NCI-H1417 treated with DMSO at 0.1 percent for 48 hours (cell line): ENCODE measurements at places on chromosomes 1 and 21.

DNA sequence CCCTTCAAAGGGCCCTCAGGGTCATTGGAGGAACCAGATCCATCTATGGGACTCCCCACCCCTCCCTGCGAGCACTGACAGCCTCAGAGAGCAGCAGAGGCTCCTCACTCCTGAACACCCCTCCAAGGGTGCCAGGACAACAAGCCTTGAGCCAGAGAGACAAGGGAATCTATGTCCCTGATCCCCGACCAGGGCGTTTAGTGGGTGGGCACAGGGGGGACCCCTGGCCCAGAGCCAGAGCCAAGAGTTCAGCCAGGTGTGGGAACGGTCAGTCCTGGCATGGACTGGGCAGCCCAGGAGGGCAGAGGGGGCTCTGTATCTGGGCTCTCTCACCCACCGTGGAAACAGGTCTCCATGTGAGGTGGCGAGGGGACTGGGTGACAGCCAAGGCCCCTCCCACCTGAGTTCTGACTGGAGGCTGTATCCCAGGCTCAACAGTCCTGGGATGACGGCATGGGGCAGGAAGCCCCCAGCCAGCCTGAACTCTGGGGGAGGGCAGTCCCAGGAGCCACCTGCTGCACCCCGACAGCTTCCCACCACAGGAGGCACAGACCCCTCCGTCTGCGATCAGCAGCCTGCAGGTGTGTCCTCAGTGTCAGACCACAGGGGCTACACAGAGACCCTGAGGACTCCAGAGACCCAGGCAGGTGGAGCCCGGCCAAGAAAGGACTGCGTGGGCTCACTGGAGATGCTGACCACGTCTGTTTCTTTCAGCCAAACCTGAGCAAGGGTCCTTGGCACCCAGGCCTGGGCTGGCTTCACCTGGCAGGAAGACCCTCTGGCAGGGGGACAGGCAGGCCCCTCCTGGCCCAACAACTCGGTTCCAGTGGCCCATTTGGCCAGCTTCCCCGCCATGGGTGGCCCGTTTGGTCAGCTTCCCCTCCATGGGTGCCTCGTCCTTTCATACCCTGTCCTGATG is 11.2 kb upstream of the SRARP start:
- DNase-seq, result no peak

- DNase-seq, result no peak
These were observed 87.5 kb upstream of the CACYBP start for GRCh38 chr1:174912264-174912663.

GRCh38 chr1:41890825-41891198 is 27.9 kb downstream of the HIVEP3 start:
- DNase-seq, result no peak

- DNase-seq, result no peak
These were observed 8.2 kb upstream of the SSX2IP start for GRCh38 chr1:84698151-84699110.

- DNase-seq, result no peak
These were observed 57.0 kb upstream of the SYNC start for GRCh38 chr1:32759521-32759981.

DNA sequence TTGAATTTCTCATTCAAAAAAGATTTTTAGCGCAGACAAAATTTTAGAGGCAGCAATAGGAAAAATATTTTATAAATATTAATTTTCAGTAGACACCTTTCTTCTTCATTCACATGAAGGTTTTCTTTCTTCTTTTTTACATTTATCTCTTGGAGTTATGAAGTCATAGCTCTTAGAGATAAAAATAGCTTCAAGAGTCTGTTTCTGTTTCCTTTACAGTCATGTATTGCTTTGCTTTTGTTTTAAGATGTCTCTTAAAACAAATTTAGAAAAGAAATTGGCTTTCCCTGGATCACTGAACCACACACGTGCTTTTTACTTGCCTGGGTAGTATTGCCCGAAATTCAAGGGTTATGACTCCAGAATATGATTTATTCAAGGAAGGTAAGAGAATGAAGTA is 369.9 kb upstream of the LRRC7 start:
- DNase-seq, result no peak

DNA sequence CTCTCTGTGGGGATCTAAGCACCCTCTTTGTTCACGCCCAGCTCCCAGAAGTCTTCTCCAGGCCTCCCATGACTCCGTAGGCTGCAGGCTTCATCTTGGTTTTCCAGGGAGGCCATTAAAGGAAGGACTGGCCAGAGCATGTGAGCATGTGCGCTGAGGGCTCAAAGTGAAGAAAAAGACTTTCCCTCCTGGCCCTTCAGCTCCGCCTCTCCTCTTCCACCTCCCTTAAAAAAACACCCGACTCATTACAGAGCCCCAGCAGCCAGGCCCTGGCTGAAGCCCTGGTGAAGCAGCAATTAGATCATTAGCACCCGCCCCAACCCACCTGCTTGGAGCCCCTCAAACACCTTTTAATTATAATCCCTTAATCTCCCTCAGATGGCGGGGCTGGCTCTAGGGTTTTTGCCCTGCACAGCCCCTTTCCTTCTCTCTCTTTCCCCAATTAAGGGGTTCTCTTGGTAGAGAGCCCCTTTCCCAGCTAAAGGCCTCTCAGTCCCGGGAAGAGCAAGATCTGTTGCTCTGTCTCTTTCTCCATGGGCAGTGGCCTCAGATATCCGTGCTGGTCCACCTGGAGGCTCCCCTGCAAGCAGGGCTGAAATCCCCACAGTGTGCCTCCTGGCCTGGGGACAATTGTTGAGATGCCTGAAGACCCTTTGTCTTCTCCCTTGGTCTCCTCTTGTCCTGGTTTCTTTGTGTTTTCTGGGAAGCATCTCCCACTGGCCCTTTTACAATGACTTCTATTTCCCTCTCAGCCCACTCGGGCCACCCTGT is 30.5 kb downstream of the RHBG start:
- no peak for DNase-seq

- DNase-seq, result no peak
These were observed 4.8 kb downstream of the FAM3B start for GRCh38 chr21:41321211-41321907.

GRCh38 chr21:39675590-39675989 is 62.9 kb downstream of the B3GALT5 start:
- no peak for DNase-seq

- no peak for DNase-seq
These were observed 1.2 kb downstream of the C2CD4D start for GRCh38 chr1:151838222-151839081.

DNA sequence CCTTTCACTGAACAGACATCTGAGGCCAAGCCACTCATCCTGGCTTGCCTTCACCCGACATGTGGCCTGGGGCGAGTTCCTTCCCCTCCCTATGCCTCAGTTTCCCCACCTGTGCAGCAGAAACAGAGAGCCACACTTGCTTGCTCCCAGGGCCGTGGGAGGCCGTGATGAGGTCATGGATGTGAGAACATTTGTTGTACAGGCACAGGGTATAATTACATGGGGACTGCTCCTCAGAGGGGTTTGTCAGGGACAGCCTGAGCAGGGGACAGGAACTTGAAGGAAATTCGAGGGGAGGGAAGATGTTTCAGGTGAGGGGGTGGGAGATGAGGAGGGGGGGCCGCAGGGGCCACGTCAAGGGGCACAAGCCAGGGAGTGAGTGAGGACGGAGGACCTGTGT is 56.1 kb downstream of the ALPL start:
- DNase-seq, result no peak

GRCh38 chr1:77594366-77595112 is 87.9 kb downstream of the ZZZ3 start:
- no peak for DNase-seq

DNA sequence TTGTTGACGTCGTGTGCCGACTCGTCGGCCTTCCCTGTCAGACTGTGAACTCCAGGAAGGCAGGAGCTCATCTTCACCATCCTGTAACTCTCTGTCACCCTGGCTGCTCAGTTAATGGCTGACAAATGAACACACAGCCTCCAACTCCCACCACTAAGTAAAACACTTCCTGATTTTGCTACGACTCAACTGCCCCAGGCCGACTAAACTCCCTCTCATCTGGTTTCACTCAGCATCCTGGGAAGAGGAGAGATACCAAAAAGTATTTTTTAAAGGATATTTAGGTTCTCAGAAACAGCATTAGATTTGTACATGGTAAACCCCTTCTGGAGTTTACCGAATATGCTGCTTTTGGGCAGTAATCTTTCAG is 18.2 kb upstream of the LHX4 start:
- no peak for DNase-seq

- DNase-seq, result no peak
These were observed 185.7 kb upstream of the VAMP3 start for GRCh38 chr1:7585216-7585907.

- no peak for DNase-seq
These were observed 46.7 kb downstream of the CAMK2N1 start for GRCh38 chr1:20439282-20439681.

- no peak for DNase-seq
These were observed 68.5 kb downstream of the RGS2 start for GRCh38 chr1:192877283-192877886.

DNA sequence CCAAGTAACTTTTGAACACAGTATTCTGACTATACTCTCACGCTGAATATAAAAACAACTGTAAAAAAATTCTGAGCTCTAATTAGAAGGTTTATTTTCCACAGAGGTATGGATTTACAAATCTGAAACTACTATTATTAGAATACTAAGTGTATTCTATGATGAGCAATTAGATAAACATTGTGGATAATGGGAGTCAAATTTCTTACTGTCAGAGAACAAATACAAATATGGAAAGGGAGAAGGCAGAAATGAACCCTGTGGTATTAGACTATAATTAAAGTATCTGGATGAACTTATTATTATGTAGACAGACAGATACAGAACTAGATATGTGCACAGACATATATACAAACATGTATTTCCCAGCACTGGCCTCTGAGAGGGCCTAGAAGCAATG is 22.6 kb downstream of the ALDH9A1 start:
- DNase-seq, result no peak

- DNase-seq, result no peak
These were observed 11.7 kb upstream of the ANGPTL3 start for GRCh38 chr1:62585469-62586155.

- DNase-seq, result no peak
These were observed 37.5 kb upstream of the GRIK3 start for GRCh38 chr1:37071829-37072228.

DNA sequence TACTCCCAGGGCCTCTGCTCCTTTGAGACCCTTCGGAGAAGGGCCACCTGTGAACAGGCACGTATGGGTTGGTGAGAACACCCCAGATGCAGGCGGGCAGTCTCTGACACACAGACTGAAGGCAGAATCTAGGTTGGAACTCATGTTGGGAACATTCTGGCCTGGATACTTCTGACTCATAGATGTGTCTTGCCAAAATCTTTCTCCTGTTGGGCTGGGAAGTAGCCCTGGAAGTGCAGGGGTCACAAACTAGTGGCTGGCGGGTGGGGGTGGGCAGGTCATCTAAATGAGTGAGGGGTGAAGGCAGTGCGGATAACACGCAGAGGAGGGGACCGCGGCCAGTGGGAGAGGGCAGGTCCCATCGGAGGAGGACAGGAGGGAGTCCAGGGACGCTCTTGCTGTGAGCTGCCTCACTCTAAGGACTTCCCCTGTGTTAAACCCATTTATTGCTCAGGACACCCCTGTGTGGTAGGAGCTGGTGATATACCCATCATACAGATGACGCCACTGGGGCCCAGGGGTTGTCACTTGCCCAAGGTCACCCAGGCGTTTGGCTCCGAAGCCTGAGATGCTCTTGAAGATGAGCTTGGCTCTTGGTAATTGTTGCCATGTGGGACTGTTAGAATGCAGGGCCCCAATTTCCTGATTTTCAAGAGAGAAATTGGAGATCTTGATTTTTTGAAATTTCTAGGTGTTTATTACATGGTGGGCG is 181.0 kb downstream of the PTPRU start:
- DNase-seq, result no peak

DNA sequence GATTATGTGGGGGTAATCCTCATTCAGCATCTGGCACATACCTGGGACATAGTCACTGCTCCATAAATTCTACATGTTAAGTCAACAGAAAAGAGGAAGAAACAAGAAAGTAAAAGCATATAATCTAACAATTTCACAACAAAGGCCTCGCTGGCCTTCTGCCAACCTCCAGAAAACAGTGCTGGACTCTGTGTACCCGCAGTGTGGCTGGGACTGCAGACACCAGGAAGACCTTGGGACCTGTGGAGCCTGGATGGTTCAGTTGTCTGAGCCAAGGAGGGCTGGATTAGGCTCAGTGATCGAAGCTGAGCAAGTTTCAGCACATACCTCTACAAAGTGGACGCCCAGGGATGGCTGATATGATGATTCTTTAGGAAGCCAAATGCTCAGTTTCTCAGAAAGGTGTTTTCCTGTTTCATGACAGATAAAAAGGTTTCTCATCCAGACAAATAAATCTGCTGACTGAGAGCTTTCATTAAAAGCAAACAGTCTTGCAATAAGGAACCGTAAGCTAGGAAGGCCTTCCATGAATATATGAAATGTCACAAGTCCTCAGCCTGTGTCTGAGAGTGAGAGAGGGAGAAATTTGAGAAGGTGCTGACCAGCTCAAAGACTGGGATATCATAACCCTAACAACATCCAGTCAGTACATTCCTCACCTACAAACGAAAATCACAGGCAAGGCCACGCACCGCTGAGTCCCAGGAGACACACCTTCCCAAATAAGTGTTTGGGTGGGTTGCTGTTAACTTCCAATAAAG is 48.4 kb downstream of the CAPZB start:
- no peak for DNase-seq

DNA sequence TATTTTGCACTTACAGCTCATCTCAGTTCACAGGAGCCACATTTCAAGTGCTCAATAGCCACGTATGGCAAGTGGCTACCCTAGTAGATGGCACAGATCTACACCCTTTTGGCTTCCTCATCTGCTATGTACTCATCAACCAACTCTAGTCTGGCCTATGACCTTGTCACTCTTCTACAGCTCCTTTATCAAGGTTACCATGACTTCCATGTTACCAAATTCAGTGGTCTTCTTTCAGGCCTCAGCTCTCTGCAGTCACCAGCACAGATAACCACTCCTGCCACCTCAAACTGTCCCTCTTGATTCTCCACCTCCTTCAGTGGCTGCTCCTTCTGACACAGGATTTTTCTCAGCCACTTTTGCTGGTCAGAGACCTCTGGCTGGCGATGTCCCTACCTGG is 11.7 kb upstream of the USP48 start:
- DNase-seq, result no peak

GRCh38 chr21:18382141-18382540 is 21.4 kb downstream of the TMPRSS15 start:
- DNase-seq, result no peak

DNA sequence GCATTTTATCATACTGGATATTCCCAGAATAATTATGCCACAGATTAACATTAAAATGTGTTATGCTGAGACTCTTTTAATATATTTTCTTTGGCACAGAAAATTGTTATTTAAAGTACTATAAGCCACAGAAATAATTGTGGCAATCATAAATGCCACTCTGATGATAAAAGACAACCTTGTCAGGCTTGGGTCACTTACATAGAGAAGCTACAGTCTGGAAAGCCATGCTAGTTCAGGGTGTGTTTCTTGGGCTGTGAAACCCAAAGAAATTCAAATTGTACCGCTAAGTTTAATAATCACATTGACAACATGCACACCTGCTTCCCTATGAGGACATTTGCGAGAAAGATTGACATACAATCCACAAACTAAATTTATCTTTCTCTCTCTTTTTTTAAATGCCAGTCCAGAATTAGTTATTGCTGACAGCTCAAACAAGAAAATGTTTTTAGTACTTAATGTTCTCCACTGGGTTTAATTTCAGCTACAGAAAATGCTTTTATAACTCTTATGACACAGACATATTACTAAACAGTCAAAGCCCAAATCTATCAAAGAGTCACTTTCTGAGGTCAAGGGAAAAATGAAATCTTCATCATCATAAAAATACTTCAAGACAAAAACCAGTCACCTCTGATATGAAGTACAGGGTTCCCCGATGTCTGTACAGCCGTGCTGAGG is 38.7 kb downstream of the TTC13 start:
- no peak for DNase-seq
